ENCODE measurements at places on chromosomes 1 and 21.

- no peak for DNase-seq
These were observed 19.4 kb downstream of the NEK7 start for GRCh38 chr1:198176179-198176578.

DNA sequence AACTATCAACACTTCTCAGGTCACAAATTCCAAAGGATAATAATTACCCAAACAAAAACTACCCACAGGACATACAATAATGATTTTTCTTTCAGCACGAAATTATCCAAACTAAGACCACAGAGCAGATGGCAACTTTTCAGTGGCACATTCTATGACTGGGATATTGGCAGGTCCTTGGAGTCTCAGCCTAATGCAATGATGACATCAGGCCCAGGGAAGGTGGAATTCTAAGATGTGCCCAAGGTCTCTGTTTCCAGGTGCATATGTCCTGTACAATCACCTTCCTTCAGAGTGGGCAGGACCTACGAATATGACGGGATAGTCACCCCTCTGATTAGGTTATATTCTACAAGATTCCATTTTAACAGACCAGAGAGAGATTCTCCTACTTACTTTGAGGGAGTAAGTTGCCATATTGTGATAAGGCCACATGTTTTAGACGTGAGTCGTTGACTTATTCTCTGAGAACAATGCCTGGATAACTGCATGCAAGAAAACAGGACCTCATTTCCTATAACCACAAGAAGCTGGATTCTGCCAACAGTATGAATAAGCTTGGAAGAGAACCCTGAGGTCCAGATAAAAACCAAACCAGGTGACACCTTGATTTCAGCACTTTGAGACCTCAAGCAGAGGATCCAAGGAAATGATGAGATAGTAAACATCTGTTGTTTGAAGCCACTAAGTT lies 69.9 kb downstream of the ZC3H11B start:
- DNase-seq: peak; percentile 24

- DNase-seq: no peak
These were observed 75.9 kb upstream of the SAMD13 start for GRCh38 chr1:84225646-84226045.

- DNase-seq: no peak
These were observed 7.1 kb downstream of the DVL1 start for GRCh38 chr1:1342061-1342562.

DNA sequence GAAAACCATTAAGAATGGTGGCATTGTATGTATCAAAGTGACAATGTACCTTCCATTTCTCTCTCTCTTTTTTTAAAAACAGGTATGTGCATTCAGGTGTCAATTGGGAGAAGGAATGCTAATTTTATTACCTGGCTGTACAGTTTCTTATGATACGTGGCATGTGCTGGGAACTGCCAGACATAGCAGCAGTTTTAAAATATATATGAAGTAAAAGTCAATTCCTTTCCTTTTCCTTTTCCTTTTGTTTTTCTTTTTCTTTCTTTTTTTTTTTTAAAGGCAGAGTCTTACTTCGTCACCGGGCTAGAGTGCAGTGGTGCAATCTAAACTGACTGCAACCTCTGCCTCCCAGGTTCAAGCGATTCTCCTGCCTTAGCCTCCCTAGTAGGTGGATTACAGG lies 37.0 kb downstream of the SPEN start:
- no peak for DNase-seq

GRCh38 chr1:243234978-243235647 lies 20.0 kb downstream of the CEP170 start:
- DNase-seq: no peak

DNA sequence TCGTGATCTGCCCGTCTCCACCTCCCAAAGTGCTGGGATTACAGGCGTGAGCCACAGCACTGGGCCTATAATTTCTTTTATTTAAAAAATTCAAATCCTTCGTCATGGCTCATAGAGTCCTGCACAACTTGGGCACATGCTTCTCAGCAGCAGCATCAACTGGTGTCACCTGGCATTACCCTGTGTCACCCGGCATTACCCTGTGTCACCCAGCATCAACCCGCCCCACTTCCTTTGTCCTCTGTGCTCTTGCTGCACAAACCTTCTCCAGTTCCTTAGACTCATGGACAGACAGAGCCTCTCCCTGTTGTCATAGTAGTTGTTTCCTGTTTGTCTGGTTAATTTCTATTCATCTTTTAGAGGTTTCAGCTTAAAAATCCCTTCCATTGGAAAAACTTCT lies 121.2 kb upstream of the SERBP1 start:
- DNase-seq: no peak

GRCh38 chr1:227035316-227035715 lies 95.2 kb downstream of the COQ8A start:
- no peak for DNase-seq

GRCh38 chr21:27024971-27025370 lies 58.1 kb upstream of the ADAMTS5 start:
- DNase-seq: no peak

DNA sequence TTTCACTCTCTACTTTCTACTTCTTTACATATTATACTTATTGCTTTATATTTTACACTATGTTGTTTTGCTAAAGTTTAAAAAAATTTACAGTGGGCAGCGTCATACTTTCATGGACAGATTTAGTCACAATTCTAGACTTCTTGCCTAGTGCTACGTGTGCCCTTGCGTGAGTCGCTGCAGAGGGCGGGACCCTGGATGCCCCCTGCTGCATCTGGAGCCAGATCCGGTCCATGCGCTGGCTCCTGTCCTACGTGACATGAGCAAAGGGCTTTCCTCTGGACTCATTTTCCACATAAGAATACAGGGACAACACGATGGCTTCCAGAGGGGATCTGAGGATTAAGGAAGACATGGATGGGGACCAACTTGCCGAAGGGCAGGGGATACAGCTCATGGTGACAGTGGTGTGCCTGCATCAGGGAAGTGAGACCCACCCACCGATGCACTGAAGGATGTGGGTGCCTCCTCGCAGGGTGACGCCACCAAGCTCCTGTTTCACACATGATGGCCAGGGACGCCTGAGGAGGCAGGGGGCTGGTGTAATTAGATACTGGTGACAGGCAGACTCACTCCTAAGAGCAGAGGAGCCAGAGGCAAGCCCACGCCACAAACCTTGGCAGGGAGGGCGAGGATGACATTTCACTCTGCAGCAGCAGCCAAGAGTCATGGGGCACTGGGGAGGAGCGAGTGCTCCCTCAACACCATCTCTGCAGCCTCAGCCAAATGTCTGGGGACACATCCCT lies 86.6 kb downstream of the DMRTB1 start:
- no peak for DNase-seq

GRCh38 chr1:156124557-156125483 lies 10.3 kb downstream of the LMNA start:
- no peak for DNase-seq

GRCh38 chr1:176857632-176858031 lies 306.9 kb downstream of the ASTN1 start:
- no peak for DNase-seq

- DNase-seq: peak; percentile 41
These were observed 13.1 kb upstream of the ZRANB2 start for GRCh38 chr1:71093938-71094337.

DNA sequence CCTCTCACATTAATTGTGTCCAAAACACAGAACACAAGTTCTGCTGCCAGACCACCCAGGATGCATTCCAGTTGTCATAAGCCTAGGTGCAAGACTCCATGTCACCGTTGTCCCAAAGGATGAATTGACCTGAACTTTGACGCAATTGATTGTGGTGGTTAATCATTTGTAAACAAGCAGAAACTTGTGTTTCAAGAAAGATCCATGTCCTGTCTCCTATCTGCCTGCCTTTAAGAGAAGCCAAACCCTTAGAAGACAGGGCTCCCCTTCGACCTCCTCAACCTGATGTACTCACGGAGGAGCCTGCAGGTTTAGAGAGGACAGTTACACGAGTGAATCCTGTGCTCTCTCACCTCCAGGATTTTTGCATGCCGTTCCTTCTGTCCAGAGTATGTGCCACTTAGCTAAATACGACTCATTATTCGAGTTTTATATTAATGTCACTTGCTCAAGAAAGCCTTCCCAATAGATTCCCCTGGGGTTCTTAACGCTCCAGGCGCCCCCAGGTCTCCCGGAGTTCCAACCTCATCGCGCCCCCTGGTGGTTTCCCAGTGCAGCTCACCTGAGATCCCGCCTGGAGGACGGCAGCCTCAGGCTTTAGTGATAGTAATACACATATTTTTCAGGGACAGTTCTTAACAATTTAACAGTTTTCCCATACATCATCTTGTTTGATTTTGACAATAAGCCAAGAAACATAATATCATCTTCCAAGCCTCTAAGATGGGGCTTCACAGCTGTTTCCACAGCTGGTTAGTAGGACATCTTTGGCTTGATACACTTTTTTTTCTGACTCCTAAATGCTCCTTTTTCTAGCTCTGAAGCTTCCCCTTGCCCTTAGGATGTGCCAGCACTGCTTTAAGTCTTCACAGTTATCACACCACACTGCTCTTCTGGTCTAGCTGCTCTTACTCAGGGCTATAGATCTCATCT lies 2.4 kb upstream of the C8B start:
- DNase-seq: peak; percentile 1

GRCh38 chr1:44068442-44068921 lies 37.2 kb upstream of the SLC6A9 start:
- no peak for DNase-seq

DNA sequence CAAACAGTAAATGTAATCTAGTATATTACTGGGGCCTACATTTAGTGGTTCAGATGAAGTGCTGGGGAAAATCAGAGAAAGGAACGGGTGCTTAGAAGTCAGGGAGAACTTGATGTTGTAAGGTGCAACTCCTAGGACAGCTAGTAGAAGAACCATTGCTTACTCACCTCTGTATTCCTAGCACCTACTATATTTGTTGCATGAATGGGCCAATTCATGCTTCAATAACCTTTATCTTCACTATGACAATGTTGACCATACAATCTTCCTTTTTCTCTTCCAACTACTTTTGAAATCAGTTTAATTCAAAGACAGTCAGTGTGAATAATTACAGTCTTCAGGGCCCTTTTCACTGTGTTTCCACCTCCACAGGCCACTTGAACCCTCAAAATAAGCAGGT lies 125.0 kb upstream of the DMRTA2 start:
- no peak for DNase-seq

- DNase-seq: no peak
These were observed 68.5 kb downstream of the TMEM200B start for GRCh38 chr1:29055160-29055559.

DNA sequence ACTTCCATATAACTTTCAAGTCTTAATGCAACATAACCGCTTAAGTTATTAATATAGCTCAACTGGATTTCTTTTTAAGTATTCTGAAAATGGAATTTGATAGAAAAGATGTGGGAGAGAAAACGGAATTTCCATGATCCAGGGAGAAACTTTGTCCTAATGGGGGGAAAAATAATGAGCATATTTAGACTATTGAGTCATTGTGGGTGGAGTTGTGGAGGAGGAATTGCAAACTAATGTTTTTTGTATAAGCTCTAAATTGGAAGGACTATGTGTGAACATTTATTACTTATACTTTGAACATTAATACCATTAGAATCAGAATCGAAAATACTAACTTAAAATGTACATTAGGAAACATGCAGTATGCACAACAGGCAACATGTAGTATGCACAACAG lies 159.9 kb upstream of the NEGR1 start:
- DNase-seq: no peak

GRCh38 chr1:80565406-80565805 lies 1235.3 kb upstream of the ADGRL2 start:
- no peak for DNase-seq

DNA sequence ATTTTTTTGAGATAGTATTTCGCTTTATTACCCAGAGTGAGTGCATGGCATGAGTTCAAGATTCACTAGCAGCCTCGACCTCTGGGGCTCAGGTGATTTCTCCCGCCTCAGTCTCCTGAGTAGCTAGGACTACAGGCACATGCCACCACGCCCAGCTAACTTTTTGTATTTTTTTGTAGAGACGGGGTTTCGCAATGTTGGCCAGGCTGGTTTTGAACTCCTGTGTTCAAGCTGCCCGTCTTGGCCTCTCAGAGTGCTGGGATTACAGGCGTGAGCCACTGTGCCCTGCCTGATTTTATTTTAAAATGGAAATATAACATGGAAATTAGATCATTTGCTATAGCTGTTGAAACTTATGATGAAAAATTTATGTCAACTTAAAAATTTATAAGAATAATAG lies 30.1 kb downstream of the RTCA start:
- no peak for DNase-seq

DNA sequence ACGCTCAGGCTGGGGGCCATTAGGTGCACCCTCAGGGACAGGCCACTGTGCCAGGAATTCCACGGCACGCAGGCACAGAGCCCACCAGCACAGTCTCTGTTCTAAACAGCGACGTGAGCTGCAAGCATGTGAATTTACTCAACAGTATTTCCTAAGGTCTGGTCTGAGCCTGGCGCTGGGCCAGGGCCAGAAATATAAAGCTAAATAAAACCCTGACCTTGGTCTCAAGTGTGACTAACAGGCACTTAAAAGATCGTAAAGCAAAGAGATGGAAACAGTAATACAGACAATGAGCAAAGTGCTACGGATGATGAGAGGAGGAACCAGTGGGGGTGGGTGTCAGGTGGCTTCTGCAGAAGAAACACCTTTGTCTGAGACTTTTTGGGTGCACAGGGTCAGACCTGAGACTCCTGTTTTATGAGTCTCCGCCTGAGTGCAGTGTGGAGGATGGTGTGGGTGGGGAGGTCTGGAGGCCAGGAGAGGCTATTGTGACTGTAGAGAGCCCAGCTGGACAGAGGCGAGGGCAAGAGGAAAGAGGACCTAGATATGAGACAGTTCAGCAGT lies 53.4 kb upstream of the EDN2 start:
- DNase-seq: peak; percentile 56

- peak; percentile 62 for DNase-seq
These were observed 18.8 kb downstream of the ADGRB2 start for GRCh38 chr1:31745096-31745945.

GRCh38 chr1:229229137-229229720 lies 41.7 kb upstream of the RAB4A start:
- DNase-seq: no peak

- DNase-seq: no peak
These were observed 642 bp downstream of the RSRP1 start for GRCh38 chr1:25246600-25247023.

DNA sequence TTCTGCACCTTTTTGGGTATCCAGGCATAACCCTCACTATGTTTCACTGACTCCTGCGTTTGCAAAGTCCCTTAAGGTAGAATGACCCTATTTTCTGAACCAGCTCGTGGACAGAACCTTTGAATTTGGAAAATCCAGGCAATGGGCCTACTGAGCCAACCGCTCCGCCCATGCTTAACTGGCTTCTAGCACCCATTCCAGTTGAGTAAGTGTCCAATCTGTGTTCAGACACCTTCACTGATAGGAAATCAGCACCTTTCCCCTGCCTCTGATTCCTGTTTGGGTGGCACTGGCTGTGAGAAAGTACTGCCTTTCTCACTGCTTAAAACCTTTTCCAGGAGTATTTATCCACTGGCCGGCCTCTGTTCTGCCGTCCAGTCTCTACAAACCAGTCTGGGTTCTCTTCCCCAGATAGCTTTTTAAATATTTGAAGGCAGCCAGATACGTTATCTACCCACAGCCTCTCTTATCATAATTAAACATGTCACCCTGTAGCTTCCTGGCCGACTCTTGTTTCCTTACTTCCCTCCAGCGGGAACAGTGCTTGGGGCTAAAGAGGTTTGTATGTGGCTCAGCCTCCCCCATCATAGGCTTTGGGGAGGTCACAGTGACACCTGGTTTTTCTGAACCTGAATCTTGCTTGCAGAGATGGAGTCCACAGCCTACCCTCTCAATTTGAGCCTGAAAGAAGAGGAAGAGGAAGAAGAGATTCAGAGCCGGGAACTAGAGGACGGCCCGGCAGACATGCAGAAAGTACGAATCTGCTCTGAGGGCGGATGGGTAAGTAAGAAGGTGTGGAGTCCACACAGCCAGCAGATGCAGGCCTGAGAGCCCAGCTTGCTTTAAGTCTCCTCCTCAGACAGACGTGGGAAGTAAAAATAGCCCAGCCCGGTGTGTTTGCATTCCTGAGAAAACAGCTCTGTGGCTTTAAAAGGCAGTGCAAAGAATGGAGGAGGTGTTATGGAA lies 1.3 kb downstream of the POGK start:
- DNase-seq: no peak
